NCI-H2029 treated with DMSO at 0.1 percent for 48 hours (cell line): ENCODE measurements at places on chromosomes 7 and 10.

- DNase-seq: no peak
These were observed 25.2 kb downstream of the CDK1 start for GRCh38 chr10:60803433-60803832.

- no peak for DNase-seq
These were observed 980 bp downstream of the FHIP2A start for GRCh38 chr10:114822444-114823076.

DNA sequence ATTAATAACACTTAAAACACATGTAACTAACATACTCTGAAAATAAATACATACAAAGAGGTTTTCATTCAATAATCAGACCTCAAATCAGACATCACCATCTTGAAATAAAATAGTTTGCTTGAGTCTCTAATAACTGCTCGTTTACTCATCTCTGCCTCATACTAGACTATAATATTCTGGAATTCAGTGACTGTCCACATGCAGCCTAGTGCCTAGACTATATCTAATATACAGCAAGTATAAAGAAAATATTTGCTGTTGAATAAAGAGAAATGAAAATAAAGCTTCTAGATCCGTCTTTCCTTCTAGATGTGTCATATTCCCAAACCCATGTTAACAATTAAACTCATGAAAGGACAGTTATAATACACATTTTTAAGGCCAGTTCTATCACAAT lies 236.3 kb upstream of the LRRN3 start:
- no peak for DNase-seq

- no peak for DNase-seq
These were observed 797.9 kb downstream of the LRMDA start for GRCh38 chr10:76229341-76229740.

- DNase-seq: no peak
These were observed 400.3 kb upstream of the PRKCQ start for GRCh38 chr10:6980353-6980752.

DNA sequence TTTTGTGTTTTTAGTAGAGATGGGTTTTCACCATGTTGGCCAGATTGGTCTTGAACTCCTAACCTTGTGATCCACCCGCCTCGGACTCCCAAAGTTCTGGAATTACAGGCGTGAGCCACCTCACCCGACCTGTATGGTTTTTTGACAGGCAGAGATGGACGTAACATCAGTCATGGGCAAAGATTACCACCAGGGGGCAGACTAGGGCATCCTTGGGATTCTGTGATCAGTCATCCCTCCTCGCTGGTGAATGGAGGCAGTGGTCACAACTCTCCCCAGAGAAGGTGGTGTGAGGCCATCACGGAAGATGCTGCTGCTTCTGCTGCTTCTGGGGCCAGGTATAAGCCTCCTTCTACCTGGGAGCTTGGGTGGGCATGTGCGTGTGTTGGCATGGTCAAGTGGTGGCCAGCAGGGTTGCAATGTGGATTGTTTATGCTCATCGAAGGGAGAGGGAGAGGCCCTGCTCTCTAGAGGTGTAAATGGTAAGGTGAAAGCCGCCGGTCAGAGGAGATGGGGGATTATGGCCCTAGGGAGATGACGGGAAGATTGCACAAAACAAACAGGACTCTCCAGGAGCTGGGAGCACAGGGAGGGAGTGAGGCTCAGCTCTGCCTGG lies 122.7 kb upstream of the PRSS1 start:
- peak; percentile 0 for DNase-seq

DNA sequence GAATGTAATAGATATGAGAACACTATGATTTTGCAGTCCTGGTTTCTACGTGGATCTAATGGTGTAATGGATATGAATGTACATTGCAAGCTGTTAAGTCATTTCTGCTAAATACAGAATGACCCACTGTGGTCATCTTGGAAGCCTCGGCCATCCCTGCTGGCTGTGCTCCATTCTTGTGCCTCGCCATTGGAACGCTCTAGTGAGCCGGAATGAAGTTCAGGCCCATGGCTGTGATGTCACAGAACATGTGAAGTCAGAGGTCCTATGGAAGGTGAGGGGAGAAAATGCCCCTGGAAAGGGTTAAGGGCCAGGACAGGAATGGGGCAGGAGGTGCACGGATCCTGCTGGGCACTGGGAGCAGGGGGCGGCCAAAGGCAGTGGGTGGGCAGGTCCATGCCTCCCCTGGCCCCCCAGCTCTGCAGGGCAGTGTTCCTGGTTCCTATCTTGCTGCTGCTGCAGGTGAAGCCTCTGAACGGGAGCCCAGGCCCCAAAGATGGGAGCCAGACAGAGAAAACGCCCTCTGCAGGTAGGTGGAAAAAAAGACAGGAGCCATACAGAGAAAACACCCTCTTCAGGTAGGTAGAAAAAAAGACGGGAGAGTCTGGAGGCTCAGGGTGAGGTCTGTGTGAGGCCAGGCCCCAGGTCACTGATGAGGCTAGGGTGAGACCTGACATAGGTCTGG lies at the start of gene LLCFC1:
LLCFC1 (plus strand) TSS at position 259 of the 685 bp plus-strand sequence; CDS start at position 397, 138 bp downstream.
- DNase-seq: no peak
